ENCODE measurements at places on chromosomes 16 and 17. TPM values are rescaled to one million over a fixed set of nuclear protein-coding genes. Genes with fewer than 3 reads are reported as not detected.
A peak's percentile ranks its signal among the peaks of the same experiment; 100 is the strongest.

DNA sequence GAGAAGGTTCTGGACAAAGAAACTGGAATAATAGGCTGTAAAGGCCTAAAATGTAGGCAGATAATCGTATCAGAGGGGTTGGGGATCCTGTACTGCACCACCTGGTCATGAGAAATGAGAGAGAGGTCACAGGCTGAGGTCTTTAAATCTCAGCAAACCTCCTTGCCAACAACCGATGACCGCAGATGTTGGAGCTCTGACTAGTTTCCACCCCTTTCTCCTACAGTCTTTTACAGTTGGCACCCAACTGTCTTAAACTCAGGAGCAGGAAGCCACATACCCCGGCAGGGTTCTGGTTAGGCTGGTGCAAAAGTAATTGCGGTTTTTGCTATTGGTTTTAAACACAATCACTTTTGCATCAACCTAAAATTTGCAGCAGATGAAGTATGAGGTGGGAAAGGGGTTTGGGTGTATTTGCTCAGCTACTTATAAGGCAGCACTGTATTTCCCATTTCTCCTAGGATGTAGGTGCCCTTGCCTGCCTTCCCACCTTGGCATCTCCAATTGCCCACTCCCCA lies 261.8 kb upstream of the MYOCD start:
- DNase-seq = no peak

Gene TMIGD1
- total RNA-seq = not detected

Gene PYDC1
- not detected for total RNA-seq

Gene CDH5
- total RNA-seq = 51.9 TPM

Gene HES7
- 0.65 TPM for total RNA-seq

Gene CACNG5
- total RNA-seq = not detected

- DNase-seq = no peak
Measured at GRCh38 chr17:1558401-1558800, 4.2 kb downstream of the PITPNA start.

DNA sequence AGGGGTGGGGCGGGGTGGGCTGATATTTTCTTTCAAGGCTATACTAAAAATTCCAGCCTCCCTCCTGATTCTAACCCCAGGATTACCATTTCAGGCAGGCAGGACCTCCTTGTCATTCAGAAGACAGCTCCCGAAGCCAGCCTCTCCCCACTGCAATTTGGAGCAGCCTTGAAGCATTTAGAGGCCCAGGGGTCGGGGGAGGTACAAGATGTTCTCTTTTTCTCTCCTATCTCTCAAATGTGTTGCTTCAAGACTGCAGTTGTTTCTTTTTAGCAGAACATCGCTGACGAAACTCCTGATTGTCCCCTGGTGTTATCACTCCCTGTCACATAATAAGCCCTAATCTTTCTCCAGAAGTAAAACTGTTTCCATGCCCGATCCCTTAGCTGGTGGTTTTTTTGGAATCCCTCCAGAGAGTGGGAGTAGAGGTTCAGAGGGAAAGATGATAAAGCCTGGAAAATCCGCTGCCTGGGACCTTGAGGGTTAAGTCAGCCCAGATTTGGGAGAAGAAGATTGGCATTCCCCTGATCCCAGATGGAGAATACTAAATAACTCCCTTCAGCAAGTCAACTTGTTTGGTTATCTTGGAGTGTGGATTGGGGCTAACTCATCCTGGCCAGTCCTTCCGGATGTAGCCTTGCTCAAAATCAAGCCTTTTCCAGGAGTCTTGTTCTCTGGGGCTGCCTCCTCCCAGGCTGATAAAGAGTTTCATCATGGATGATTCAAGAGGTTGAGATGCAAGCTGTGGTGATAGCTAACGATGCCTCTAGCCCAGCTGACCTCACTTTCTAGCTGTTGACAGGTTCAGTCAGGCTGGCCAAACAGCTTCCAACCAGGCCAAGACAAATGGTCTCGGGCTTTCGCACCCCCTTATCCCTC lies 71.3 kb downstream of the SOX9 start:
- DNase-seq = no peak

- no peak for DNase-seq
Measured at GRCh38 chr17:48639982-48640857, 14.1 kb upstream of the HOXB9 start.

DNA sequence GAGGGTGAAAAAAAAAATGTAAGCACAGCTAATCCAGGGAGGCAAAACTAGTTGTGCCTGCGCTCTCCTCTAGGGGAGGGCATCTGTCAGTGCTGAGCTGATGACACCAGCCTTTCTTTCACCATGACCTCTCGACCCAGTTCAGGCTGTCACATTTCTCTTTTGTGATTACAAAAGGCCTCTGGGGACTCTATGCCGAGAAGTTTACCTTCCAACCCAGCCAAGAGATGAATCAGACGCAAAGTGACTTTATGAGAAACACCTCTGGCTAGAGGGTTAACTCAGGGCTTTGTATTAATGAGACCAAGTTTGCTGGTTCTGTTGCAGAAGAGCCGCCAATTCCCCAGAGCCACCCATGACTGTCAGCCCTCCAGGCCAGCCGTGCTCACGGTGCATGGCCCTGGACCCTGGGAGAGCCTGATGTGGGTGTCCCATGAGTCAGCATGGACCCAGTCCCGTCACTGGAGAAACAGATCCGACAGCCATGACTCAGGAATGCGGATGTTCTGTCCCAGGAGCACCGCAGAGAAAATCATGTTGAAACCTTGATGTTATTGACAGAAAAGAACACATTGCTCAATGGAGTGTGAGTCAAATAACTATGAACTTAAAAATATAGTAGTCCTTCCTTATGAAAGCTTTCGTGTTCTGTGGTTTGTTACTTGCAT lies 437.2 kb downstream of the HS3ST3B1 start:
- peak; percentile 82 for DNase-seq

- DNase-seq = no peak
Measured at GRCh38 chr16:70757183-70757582, 43.8 kb downstream of the VAC14 start.

Gene KRT20
- total RNA-seq = not detected

DNA sequence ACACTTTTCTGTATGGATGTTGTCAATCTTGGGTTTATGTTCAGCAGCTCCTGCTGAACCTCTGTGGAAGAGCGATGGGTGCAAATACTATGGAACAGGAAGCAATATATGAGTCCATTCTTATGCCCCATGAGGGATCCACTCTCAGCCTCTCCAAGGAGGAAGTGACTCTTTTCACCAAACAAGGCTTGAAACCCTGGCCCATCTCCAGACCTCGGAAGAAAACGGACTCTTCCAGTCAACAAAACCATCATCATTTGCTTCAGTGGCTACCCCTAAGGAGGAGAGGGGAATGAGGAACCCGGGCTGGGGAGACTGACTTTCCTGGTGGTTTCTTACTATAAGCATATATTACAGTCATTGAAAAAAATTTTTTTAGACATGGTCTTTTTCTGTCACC lies 206.2 kb downstream of the AXIN2 start:
- DNase-seq = no peak

- DNase-seq = no peak
Measured at GRCh38 chr17:63634163-63634562, 11.9 kb downstream of the MAP3K3 start.

Gene TBC1D3G
- not detected for total RNA-seq

DNA sequence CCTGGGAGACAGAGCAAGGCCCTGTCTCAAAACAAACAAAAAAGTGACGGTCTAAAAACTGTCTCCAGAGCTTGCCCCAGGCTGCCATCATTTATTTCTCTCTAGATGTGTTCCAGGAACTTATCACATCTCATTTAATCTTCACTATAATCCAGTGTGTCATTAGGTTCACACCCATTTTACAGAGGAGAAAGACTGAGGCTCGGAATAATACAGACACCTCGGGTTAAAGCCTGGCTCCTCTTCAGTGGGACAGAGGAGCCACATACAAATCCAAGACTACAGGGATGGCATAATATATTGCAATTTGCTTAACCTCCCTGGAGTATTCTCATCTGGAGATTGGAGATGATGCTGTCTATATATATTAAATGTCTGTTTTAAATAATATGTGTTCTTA lies 5.9 kb downstream of the PDILT start:
- DNase-seq = no peak

DNA sequence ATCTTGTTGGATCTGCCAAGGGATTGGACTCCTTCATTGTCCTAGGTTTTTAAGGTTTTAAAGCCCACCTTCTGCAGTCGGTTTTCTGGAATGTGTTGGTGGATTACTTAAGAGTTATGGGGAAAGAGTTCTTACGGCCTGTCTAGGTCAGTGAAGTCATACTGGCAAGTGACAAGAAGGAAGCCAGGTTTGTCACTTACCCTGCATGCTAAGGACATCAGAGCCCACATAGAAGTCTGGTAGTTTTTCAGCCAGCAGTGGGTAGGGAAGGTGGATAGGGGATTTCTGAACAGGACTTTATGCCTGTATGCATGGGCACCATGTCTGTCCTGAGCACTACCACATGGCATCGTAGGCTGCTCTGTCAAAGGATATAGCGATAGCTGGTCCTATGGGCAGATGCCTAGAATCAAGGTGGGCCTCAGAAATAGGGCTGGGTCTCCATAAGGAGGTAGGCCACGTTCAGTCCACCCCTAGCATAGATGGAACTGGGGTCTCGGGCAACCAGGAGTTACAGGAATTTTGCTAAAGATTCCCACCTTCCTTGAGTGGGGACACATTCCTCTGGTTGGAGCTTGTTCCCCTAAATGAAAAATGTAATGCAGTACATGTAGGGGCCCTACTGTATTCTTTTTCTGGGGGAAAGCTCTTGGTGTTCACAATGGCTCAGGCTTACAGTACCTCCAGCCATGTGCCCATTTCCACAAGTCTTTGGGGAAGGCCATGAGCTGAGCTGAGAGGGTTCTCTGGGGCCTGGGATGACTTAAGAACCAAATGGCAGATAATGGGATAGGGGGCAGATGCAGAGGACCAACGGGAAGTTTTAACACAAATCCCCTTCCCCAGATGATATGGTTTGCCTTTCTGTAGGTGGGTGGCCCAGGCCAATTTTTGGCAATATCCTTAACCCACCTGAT lies 27.5 kb downstream of the TRPV2 start:
- DNase-seq = no peak

DNA sequence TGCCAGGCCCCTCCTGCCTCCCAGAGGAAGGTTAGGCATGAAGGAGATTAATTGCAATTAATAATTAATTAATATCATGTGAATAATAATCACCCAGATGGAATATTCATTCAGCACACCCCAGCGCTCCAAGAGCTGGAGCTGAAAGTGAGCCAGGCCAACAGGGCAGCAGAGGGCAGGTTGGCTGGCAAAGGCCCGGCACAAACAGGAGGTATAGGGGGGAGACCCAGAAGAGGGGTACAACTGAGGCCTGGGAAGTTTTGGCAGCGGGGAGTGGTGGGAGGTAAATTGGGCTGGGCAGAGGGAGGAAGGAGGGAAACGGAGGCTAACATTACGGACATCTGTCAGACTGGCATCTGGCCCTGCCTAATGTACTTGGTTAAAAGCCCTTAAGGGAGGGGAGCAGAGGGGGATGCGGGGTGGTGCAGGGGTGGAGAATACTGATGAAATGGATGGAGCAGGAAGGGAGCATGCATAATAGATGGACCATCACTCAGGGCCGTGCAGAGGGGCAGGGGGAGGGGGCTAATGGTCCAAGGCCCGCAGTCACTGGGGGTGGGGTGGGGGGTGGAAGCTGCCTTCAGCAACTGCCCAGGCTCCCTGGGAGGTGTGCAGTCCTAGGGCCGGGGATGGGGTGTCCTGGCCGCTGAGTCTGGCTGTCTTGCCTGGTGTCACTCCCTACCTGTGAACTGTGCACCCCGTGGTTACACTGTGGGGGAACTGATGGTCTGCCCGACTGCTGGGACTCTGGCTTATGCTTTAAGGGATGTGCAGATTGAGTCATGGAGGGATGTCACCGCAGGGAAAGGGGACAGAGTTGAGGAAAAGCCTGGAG lies 1.9 kb downstream of the ADAM11 start:
- DNase-seq = no peak

Gene CHD9NB
- 1.0 TPM for total RNA-seq

All from cardiac septum (tissue), 1 donor.